Hematopoietic multipotent progenitor cell treated with erythropoietin and hydrocortisone succinate and interleukin-3 and kit ligand, for 17 days (in vitro differentiated cells): ENCODE measurements at places on chromosomes 16 and 17.

- DNase-seq: no peak
Measured at GRCh38 chr17:4510618-4510941, 11.9 kb downstream of the SPNS2 start.

GRCh38 chr17:57735707-57736106 lies 9.4 kb downstream of the CCDC182 start:
- no peak for DNase-seq

DNA sequence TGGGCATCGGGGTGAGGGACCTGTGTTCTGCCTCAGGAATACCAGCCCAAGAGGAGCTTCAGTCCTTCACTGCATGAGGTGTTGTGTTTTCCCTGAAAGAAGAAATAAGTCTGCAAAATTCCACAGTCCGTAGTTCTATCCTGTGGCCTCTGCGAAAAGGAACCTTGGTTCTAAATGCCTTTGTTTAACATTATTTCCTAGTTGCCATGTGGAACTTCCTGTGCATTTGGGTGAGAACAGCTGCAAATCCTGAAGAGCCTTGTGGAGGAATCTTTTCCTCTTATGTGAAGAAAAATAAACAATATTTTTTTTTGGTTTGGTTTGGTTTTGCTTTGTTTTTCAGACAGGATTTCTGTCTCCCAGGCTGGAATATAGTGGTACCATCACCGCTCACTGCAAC lies 9.8 kb downstream of the PSKH1 start:
- no peak for DNase-seq

DNA sequence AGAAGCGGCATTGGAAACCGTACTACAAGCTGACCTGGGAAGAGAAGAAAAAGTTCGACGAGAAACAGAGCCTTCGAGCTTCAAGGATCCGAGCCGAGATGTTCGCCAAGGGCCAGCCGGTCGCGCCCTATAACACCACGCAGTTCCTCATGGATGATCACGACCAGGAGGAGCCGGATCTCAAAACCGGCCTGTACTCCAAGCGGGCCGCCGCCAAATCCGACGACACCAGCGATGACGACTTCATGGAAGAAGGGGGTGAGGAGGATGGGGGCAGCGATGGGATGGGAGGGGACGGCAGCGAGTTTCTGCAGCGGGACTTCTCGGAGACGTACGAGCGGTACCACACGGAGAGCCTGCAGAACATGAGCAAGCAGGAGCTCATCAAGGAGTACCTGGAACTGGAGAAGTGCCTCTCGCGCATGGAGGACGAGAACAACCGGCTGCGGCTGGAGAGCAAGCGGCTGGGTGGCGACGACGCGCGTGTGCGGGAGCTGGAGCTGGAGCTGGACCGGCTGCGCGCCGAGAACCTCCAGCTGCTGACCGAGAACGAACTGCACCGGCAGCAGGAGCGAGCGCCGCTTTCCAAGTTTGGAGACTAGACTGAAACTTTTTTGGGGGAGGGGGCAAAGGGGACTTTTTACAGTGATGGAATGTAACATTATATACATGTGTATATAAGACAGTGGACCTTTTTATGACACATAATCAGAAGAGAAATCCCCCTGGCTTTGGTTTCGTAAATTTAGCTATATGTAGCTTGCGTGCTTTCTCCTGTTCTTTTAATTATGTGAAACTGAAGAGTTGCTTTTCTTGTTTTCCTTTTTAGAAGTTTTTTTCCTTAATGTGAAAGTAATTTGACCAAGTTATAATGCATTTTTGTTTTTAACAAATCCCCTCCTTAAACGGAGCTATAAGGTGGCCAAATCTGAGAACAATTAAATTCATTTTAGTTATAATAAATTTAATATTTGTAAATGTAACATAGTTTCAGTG lies 1.7 kb downstream of the HEXIM1 start:
- peak; percentile 79 for DNase-seq
